ENCODE measurements at places on chromosomes 13 and 19. TPM values are rescaled to one million over a fixed set of nuclear protein-coding genes. Genes with fewer than 3 reads are reported as not detected.

The LAIR1 gene
- not detected for total RNA-seq

The ZNF560 gene
- not detected for total RNA-seq

DNA sequence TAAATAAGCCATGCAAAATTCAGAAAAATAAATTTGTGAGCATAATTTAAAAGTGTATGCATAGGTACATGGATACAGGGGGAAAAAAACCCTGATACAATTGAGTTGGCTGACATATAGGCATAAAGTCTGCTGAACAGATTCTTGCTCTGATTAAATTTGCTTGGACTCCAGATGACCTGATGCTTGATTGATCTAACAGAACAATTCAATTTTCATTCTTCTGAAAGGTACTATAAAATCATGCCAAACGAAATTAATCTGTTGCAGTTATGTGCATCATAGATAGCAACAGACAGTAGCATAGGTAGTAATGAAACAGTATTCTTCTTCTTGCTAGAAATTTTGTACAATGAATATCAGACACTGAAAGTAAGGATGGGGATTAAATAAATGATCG lies 578.2 kb upstream of the SLITRK6 start:
- H3K4me1 ChIP-seq = no peaks in the 10 kb centered on the region
- no peaks in the 10 kb centered on the region for H3K27me3 ChIP-seq
- no peak overlapping the region for H3K27ac ChIP-seq
- no peaks in the 10 kb centered on the region for H3K36me3 ChIP-seq
- H3K4me3 ChIP-seq = no peak overlapping the region
- no peak for DNase-seq

GRCh38 chr13:109684084-109684823 lies 102.1 kb downstream of the IRS2 start:
- no peak overlapping the region for H3K4me3 ChIP-seq
- peaks cover 20% of the 10 kb centered on the region for H3K4me1 ChIP-seq
- peak overlapping the region; percentile 72 for H3K27ac ChIP-seq
- DNase-seq = no peak

- H3K4me1 ChIP-seq = peaks cover 4% of the 10 kb centered on the region
- H3K36me3 ChIP-seq = no peaks in the 10 kb centered on the region
- no peak for DNase-seq
- H3K27ac ChIP-seq = no peak overlapping the region
- no peak overlapping the region for H3K4me3 ChIP-seq
Observed at GRCh38 chr13:106001443-106001842, 534.0 kb downstream of the EFNB2 start.

DNA sequence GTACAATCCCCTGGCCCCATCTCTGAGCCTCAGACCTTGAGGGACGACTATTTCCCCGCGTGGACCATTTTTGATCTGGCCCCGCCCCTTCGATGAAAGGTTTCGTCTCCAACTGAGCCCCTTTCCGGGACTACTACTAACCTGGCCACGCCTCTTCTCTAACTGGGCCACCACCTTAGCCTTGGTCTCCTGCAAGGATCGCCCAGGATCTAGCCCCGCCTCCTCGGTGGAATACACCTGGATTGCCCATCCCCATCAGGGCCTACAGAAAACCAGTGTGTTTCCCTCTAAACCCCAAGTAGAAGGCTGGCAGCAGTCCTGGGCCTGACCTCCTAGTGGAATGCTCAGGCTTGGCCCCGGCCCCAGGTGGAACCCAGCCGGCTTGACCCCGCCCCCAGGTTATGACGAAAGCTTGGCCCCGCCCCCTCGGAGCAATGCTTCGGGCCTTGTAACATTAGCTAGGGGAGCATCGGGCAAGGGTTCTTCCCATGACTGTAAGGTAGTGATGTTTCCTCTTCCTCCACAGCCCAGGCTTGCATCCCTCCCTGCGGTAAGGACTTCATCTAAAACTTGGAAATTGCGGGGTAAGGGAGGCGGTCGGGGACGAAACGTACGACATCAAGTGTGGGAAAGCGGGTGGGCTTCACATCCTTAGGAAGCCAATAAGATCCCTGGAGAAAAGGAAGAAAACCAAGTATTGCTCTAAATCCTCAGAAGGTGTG lies 9.1 kb downstream of the SPACA6 start:
- H3K4me1 ChIP-seq = peaks cover 30% of the 10 kb centered on the region
- H3K36me3 ChIP-seq = peaks cover 34% of the 10 kb centered on the region
- no peaks in the 10 kb centered on the region for H3K27me3 ChIP-seq
- H3K27ac ChIP-seq = peak overlapping the region; percentile 95
- peak; percentile 69 for DNase-seq

GRCh38 chr13:113404723-113405471 lies 41.0 kb upstream of the GRTP1 start:
- no peak overlapping the region for H3K27ac ChIP-seq
- DNase-seq = no peak
- no peaks in the 10 kb centered on the region for H3K4me1 ChIP-seq
- no peak overlapping the region for H3K4me3 ChIP-seq
- no peaks in the 10 kb centered on the region for H3K36me3 ChIP-seq

- no peak overlapping the region for H3K4me3 ChIP-seq
- H3K4me1 ChIP-seq = no peaks in the 10 kb centered on the region
- H3K27me3 ChIP-seq = no peaks in the 10 kb centered on the region
- no peaks in the 10 kb centered on the region for H3K36me3 ChIP-seq
- no peak for DNase-seq
Observed at GRCh38 chr13:42354241-42355091, 82.5 kb downstream of the AKAP11 start.
